NCI-H510A (cell line): ENCODE measurements at places on chromosomes 7 and 10.

DNA sequence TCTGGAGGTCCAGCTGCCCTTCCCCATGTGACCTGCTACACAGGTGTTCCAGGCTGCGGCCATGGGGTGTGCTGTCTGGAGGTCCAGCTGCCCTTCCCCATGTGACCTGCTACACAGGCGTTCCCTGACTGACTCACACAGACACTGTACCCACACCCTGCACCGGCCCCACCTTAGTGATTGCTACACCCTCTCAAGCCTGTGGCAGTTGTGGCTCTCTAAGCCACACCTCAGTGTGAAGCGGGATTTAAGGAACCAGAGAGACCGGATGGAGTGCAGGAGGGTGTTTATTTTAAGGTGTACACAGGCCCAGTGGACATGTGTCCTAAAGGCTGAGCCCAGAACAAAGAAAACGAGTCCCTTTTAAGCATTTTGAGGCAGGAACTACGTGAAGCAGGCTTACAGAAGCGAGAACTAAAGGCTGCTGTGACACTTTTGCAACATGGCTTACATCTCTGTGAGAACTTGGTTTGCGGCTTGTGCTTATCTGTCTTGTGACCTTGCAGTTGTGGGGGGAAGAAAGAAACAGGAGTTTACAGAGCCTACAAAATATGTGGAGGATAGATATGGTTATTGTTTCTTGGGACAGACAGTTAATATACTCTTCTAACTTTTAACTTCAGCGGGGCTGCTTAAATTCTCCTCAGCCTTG lies 326.4 kb downstream of the PAXIP1 start:
- DNase-seq = no peak

DNA sequence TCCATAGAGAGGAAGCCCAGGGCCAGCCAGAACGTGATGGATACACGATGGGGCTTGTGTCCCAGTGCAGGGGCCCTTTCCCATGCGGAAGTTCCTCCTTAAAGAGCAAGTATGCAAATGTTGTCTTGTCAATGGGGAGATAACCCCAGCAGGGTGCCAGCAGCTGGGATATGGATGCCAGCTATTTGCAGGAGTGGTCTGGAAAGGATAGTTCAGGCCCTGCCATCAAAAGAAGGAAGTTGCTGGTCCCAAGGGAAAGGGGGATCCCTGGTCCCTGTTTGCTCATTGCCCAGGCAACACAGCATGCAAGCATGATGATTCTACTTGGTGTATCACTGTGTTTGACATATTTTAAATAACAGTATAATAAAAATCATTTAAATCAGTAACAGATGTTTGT lies 73.1 kb upstream of the HECW1 start:
- no peak for DNase-seq

DNA sequence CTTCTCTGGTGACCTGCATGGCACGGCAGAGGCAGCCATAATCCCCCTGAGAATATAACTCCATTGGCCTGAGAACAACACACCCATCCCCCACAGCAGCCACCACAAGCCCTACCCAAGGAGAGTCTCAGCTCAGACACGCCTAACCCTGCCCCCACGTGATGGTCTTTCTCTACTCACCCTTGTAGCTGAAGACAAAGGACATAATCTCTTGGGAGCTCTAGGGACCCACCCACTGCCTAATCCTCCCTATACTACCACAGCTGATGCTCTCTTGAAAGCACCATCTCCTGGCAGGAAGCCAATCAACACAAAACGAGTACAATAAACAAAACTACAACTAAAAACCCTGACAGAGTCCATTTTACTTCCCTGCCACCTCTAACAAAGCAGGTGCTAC lies 30.7 kb upstream of the HPSE2 start:
- no peak for DNase-seq

GRCh38 chr10:19936289-19936688 lies 120.1 kb downstream of the PLXDC2 start:
- no peak for DNase-seq

DNA sequence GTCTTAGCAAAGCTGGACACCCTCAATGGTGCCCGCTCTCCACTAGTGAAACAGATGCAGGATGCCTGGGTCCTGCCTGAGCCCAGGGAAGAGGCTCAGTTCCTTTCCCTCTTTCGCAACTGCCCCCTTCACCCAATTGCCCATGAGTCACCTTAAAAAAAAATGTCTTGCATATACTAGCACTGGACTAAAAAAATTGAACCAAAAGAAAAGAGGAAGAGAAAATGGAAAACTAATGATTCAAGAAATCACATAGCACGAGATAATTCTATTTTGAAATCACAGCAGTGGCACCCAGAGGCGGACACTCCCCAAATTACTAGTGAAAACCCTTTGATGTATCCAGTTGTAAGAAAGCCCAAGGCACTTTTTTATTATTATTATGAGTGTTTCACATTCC lies 972.5 kb downstream of the LRMDA start:
- DNase-seq = no peak

DNA sequence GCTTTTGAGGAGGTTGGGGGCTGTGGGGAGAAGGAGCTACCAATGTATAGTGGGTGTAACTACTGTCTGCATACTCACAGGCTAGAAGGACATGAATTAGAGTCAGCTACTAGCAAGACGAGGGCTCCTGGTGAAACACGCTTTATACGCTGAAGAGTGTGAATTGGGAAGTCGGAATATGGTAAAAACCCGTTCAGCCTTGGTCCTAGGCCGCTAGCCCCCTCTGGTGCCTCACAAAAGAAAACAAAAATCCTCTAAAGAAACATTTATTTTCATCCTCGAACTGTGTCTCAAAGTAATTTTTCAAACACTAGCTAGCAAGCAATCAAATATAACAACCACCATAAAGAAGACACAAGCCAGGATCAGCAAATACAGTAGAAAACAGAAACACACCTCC lies 338.1 kb upstream of the SEMA3C start:
- no peak for DNase-seq

DNA sequence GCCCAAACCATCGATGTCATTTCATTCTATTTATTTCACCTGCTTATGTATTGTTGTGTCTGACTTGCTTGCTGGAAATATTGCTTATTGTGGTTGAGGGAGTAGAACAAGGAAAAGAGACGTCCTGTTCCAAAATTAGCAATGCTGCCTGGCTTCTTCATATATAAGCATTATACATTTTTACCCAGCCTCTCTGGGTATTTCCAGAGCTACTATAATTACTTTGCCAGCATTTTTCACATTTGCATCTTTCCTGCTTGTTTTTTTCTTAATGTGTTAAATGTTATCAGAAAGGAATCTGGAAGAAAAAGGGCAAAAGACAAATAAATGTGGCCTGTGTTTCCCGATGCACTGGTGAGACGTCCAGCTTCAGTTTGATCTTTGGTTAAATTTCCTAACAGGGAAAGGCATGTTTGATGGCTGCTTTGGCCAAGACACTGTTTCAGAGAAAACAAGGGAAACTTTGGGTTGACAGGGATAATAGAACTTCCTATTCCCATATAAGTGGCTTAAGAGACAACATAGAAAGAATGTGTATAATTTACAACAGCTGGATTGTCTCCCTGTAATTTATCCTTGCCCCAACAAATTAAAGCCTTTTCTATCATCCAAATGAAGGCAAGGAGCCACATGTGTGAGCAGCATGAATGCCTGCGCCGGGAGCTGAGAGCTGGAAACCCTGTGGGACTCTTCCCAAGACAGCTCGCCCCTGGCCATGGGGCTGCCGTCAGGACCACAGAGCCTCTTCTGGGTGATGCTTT lies 671.1 kb upstream of the CELF2 start:
- DNase-seq = no peak

- DNase-seq = no peak
Observed at GRCh38 chr7:5595545-5596045, 172.0 kb upstream of the TNRC18 start.
